Esophagus squamous epithelium (tissue), 5 donors: ENCODE measurements at places on chromosomes 3 and 15.

GRCh38 chr3:35305406-35305805 is 333.9 kb upstream of the ARPP21 start:
- no peak for DNase-seq

DNA sequence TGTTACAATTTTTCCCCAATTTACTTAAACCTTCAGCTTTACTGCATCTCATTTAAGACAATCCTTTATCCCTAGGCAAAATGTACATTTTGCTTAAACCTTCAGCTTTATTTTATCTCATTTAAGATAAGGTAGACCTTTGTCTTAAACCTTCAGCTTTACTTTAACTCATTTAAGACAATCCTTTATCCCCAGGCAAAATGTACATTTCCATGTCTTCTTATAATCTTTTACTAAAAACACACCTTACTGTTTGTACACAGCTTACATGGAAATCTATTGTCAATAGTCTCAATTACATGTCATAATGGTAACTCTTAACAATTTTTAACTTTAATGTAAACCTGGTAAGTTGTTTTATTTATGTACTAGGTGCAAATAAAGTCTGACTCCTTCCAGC is 58.7 kb upstream of the MKRN3 start:
- DNase-seq = no peak

GRCh38 chr3:4623421-4623999 is 130.4 kb downstream of the ITPR1 start:
- no peak for DNase-seq

GRCh38 chr15:101583284-101583683 is 68.9 kb downstream of the TM2D3 start:
- DNase-seq = no peak

DNA sequence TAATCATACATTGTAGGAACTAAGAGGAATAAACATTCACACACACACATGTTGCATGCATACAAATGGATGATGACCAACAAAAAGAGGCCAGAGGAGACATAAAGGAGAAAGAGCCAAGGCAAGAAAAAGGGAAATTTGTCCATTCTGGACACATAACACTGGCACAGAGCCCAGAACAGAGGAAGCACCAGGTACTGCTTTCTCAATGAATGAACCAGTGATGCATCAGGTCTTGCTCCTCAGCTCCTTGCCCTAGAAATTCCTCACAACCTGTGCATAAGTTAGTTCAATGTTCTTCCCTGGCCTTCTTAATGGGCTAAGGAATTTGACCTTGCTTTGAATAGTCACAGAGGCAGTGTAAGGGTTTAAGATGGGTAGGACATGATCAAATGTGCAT is 270.3 kb downstream of the ERC2 start:
- no peak for DNase-seq

GRCh38 chr3:50194903-50195500 is 3.6 kb downstream of the GNAT1 start:
- DNase-seq = no peak

DNA sequence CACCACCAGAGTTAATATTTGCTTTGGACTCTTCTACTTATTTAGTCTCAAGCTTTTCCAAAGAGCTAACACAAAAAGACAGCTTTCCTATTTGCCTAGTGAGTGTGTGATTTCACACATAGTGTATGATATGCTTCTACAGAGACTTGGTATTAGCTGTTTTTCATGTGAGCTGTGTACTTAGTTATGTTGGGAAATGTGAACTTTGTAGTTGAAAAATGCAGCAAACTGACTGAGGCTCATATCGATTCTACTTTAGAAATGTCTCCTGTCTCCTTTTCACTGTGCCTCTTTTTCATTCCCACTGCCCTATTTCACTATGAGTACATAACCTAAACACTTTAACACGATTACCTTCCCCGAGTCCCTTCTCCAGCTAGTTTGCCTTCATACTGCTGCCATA is 136.5 kb downstream of the ALCAM start:
- DNase-seq = no peak

DNA sequence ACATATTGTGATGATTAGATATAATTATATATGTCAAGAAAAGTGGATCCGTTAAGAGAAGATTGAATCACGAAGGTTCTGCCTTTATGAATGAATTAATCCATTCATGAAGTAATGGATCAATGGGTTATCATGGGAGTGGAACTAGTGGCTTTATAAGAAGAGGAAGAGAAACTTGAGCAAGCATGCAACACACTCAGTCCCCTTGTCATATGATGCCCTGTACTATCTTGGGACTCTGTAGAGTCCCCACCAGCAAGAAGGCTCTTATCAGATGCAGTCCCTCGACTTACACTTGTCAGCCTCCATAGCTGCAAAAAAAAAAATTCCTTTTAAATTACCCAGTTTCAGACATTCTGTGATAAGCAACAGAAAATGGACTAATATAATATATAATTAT is 301.9 kb downstream of the RAP2B start:
- no peak for DNase-seq

DNA sequence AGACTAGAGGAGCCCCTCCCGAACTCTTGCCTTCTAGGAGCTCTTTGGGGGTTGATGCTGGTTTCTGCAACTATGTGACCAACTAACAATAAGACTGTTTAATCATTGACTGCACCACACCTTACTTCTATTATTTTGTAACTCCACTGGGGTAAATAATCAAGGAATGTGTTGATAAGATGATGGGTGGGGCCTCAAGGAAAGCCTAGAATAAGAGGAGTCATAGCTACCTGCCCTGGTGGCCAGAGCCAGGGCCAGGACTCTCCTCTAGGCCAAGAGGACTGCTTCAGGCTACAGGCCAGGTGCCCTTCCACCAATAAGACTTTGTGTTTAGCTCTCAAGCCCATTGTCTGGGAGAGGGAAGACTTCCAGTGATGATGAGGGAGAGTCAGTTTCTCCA is 41.2 kb upstream of the PIAS1 start:
- DNase-seq = no peak

DNA sequence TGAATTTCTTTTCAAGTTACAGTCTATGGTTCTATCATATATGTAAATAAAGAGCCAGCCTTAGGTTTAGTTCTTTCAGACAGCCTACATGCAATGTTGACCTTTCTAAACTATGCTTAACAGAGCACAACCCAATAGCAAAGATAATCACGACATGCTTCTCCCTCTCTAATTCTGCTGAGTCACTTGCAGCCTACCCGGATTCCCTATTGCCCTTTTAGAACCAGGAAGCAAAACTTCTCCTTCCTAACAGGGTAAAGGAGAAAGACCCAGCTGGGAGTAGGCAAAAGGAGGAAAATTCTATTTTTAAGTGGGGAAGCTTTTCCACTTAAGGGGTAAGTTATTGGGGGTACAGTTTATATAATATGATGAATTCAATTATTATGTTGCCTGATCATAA is 79.3 kb downstream of the SLC7A14 start:
- no peak for DNase-seq

DNA sequence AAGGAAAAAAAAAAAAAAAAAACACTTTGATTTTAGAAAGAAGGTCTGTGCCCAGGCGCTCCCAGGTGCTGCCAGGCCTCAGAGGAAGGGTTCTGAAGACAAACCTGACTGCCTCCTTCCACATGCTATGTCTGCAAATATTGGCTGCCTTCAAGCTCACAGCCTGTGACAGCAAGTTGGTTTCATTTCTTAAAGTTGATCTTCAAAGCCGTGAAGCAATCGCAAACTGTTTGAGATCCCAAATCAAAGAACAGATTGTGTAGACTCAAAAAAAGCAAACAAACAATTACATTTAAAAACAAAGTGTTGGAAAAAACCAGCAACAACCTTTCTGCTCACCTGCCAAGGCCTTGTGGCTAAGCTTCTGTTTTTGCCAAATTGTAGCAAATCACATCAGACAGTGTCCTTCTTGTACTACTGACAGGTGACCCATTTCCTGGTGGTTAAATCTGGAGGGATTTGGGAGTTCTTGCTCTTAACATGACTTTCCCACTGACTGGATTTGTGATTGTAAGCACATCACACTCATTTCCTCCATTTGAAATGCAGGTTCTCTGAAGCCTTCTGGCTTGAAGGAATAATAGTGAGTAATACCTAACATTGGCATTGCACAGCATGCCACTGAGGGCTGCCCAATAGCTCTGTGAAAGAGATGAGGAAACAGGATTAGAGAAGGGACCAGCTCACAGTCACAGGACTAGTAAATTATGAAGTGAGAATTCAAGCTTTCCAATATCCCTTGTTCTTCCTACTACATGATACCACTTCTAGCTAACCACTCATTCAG is 502.4 kb downstream of the LPP start:
- no peak for DNase-seq

DNA sequence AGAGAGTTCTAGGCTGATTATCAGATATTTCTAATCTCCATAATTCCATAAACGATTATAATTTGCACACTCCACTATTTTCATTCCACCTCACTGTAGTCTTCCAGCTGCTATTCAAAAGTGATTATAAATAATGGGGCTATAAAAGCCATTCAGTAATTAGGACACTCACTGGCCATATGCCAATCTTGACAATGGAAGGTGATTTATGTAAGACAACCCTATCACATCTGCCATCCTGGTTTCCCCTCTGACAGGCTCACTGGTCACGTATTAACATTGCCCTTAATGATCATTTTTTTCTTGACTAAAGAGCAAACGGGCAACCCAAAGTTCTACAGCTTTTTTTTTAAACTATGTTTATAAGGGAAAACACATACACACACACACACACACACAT is 402.4 kb downstream of the MAGI1 start:
- no peak for DNase-seq

GRCh38 chr3:96264701-96265100 is 549.7 kb upstream of the EPHA6 start:
- no peak for DNase-seq

- no peak for DNase-seq
Measured at GRCh38 chr3:138089091-138089490, 26.3 kb downstream of the DZIP1L start.

GRCh38 chr3:99760629-99761028 is 57.0 kb upstream of the CMSS1 start:
- no peak for DNase-seq

- no peak for DNase-seq
Measured at GRCh38 chr3:148599481-148599880, 98.2 kb upstream of the AGTR1 start.

GRCh38 chr3:31184261-31185061 is 290.0 kb upstream of the GADL1 start:
- DNase-seq = no peak

DNA sequence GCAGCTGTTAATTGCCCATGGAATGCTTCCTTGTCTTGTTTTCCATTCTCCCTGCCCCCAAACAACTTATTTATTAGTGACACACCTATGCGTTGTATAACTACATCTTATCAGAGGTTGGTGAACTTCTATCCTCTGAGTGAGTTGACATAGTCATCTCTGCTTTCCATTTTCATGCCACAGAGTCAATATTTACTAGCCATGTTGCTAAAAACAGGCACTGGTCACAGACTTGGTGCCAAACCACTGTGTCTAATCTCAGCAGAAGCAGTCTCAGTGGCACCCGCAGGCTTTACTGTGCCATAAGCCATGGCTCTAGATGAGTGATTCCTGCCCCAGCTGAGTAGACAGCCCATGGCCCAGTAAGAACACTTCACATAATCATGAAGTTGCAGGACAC is 26.5 kb downstream of the DAPK2 start:
- DNase-seq = no peak

GRCh38 chr3:58112185-58112535 is 98.6 kb downstream of the DNASE1L3 start:
- DNase-seq = no peak

DNA sequence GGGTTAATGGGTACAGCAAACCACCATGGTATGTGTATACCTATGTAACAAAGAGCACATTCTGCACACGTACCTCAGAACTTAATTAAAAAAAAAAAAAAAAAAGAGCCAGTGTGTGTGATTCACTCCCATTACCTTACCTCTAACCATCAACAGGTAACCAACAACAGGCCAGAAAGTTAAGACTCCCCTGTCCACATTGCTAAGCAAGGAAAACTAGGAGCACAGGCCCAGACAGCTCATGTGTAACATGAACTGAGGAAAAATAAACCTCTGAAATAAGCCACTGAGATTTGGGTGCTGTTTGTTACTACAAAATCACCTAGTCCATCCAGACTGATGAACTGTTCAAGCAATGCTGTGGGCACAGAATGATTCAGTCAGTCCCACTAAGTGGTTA is 6.0 kb downstream of the KATNBL1 start:
- no peak for DNase-seq
